ENCODE measurements at places on chromosomes 2 and 18. TPM values are rescaled to one million over a fixed set of nuclear protein-coding genes. Genes with fewer than 3 reads are reported as not detected.
A peak's percentile ranks its signal among the peaks of the same experiment; 100 is the strongest.

- no peak for DNase-seq
Observed at GRCh38 chr2:128639120-128639477, 320.4 kb upstream of the HS6ST1 start.

GRCh38 chr2:84875213-84875560 lies 5.7 kb downstream of the TRABD2A start:
- DNase-seq: no peak

DNA sequence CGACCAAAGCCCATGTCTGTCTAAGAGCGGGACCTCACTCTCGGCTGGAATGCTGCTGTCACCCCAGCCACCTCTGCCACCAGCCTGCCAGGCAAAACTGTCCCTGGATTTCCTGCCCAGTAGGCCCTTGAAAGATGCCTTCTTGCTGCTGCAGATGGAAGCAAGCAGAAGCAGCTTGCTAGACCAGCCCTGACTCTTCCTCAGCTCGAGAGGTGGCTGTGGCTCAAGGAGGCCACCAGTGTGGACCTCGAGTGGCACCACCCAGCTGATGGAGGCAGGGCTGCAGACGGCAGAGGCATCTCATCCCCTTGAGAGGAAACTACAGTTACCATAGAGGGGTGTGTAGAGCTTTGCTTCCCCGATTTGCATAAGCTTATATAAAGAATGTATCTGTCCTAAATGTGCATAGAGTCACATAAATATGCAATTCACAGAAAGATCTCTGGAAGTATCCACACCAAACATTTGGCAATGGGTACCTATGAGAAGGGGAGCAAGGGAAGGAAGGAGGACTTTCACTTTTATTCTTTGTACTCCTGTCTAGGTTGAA lies 20.6 kb downstream of the ADCY3 start:
- DNase-seq: no peak

DNA sequence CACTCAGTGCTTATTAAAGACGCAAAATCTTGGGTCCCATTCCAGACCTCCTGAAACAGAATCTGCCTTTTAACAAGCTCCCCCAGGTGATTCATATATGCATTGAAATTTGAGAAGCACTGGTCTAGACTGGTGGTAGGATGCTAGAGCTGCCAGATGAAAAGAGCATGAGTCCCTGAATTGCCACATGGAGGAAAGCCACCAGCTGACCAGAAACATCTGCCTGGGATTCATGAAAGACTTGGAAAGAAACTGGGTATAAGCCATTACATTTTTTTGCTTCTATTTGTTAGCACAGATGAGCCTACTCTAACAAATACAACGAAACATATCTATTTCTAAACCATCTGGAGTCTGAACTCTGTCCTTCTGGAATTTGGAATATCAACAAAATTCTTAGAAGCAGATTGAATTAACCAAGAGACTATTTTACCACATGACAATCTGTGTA lies 228.9 kb downstream of the RBM43 start:
- no peak for DNase-seq

- DNase-seq: no peak
Observed at GRCh38 chr18:42549596-42549995, 565.9 kb downstream of the RIT2 start.

DNA sequence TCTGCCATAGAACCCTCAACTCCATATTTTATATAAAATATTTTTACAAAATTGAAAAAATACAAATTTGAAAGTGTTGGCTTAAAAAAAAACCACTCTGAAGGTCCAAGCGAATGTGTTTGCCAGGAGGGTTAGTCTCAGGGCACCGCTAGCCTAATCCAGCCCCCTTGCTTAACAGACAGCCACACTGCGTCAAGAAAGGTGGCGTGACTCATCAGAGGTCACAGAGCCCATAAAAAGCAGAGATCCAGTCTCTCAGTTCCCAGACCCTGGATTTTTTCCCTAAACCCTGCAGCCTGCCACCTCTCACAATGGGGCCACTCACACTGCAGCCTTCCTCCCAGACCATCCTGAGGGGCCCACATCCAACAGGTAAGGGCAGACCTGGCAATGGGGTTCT lies 3.9 kb upstream of the TNS1 start:
- DNase-seq: no peak

DNA sequence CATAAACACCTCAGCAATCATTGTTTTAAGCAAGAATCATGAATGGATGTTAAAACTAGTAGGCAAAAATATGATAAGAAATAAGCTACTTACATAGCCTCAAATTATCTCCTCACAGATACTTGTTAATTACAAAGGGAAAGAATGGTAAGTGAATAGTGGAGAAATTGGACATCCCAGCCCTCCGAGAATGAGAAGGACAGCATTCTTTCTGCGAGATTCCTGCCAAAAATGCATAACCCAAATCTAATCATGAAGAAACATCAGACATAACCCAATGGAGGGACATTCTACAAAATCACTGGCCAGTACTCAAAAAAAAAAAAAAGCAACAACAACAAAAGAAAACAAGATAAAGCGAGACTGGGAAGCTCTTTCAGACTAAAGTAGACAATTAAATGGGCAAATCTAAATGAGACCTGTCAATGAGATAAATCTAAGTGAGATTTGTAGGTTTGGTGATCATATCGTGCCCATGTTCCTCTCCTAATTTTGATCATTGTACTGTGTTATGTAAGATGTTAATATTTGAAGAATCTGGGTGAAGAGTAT lies 57.9 kb upstream of the GLI2 start:
- no peak for DNase-seq

DNA sequence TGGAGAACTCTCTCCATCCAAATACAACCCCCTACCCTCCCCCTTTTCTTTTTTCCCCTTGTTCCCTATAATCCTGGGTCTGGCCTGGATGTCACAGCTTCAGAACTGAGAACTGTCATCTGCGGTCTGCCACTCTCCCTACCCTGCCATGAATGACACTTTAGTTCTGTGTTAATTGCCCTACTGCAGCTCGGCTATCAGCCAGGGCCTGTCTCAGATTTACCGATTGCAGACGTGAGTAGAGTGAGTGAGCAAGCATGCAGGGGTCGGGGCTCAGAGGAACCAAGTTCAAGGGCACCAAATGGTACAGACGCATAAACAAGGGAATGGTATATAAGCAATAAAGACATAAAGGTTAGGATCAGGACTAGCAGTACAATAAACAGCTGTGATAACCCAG lies 967.8 kb downstream of the BCL11A start:
- DNase-seq: no peak

- DNase-seq: peak; percentile 85
Observed at GRCh38 chr2:66434679-66435548, at the start of gene MEIS1. MEIS1 (plus strand) TSS chr2:66435125; CDS start chr2:66435857, 732 bp downstream.

DNA sequence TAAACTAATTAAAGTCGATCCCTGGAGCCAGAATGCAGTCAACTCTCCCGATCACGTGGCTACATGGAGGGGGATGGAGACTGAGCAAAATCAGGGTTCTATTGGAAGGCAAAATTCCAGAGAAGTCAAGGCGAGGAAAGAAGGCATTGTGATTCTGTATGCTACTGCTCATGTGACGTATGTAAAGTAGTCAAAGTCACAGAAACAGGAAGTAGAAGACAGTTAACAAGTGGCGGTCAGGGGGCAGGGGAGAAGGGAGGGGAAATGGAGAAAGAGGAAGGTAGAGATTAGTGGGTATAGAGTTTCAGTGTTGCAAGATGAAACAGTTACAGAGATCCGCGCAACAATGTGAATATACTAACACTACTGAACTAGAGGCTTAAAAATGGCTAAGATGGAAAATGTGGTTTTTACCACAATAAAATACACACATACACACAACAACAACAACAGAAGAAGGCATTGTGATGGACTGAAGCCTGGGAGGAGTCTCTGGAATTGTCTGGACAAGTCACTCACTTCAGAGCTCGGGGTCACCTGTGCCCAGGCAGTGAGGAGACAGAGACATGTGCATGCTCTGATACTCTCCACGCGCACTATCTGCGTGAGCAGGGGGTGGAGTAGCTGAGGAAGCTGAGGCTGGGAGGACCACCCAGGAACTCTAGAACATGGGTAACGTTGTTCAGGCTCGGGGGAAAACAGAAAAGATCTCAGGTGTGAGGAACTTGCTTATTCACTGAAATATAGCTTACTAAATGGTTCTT lies 89.9 kb upstream of the CDCA7 start:
- no peak for DNase-seq

DNA sequence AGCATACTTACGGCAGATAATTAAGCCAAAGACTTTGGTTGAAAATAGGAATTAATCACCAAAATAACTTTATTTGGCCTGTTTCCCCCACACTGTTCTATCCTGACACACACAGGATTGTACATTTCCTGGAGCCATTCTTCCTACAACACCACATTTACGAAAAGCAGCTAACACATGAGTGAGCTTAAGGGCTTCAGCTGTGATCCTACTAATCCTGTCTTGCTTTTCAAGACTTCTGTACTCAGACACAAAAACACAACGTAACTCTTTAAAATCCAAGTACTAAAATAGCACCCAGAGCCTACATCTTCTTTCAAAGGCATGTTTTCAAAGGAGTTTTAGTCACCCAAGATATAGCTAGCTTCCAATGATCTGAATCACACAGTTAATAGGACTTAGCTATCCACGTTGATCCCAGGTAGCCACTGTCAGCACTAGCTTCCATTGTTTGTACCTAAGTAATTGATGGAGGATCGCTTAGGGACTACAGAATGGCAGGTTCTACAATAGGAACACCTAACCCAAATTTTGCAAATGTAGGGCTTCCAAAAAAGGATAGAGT lies 42.8 kb upstream of the TTC39C start:
- DNase-seq: no peak

The NYAP2 gene
- not detected for total RNA-seq

The TMEFF2 gene
- total RNA-seq: not detected

The SEPTIN2 gene
- total RNA-seq: 289 TPM
